ENCODE measurements at places on chromosomes 5 and 9. TPM values are rescaled to one million over a fixed set of nuclear protein-coding genes. Genes with fewer than 3 reads are reported as not detected.

- H3K4me3 ChIP-seq, result peak overlapping the region; percentile 19
- peaks cover 2% of the 10 kb centered on the region for H3K36me3 ChIP-seq
- peak; percentile 50 for DNase-seq
- H3K27ac ChIP-seq, result peak overlapping the region; percentile 54
- peaks cover 38% of the 10 kb centered on the region for H3K4me1 ChIP-seq
Observed at GRCh38 chr9:133619791-133620190, 10.6 kb upstream of the FAM163B start.

DNA sequence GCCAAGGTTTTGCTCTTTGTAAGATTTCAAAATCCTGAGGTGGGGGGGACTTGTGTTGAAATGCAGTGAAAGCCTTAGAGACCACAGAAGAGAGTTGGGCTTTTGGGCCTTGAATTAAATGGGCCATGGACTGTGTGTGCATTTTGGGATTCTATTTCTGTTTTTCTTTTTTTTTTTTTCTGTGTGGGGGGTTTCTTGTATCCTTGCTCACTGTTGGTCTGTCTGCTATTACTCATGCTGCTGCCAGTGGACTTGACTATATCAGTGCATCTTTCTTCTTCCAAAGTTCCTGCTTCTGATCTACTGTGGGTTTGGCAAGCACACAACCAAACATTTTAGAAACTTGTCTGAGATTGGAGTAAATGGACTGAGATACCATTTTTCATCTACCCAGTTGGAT lies 344.9 kb downstream of the ARL15 start:
- no peak for DNase-seq
- H3K36me3 ChIP-seq, result no peaks in the 10 kb centered on the region

DNA sequence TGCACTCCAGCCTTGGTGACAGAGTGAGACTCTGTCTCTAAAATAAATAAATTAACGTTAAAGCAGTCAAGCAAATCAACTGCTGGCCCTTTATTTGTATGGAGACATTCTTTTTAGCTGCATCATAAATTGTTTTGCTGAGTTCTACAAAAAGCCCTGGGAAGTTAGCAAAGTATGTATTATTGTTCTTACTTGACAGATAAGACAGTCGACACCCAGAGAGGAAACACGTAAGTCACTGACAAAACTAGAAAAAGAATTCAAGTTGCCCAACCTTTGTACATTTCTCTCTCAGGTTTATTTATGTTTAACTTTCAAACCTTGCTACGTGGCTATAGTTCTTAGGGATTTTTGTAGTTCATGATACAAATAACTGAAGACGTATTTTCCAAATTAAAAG lies 40.4 kb upstream of the MACIR start:
- peaks cover 6% of the 10 kb centered on the region for H3K4me1 ChIP-seq
- no peak overlapping the region for H3K4me3 ChIP-seq
- H3K36me3 ChIP-seq, result no peaks in the 10 kb centered on the region
- H3K27me3 ChIP-seq, result no peaks in the 10 kb centered on the region
- H3K27ac ChIP-seq, result no peak overlapping the region

- no peak for DNase-seq
- no peak overlapping the region for H3K27ac ChIP-seq
- peaks cover 60% of the 10 kb centered on the region for H3K4me1 ChIP-seq
- H3K36me3 ChIP-seq, result peaks cover 7% of the 10 kb centered on the region
- H3K4me3 ChIP-seq, result no peak overlapping the region
Observed at GRCh38 chr9:115015018-115015635, 84.7 kb upstream of the TNFSF8 start.

DNA sequence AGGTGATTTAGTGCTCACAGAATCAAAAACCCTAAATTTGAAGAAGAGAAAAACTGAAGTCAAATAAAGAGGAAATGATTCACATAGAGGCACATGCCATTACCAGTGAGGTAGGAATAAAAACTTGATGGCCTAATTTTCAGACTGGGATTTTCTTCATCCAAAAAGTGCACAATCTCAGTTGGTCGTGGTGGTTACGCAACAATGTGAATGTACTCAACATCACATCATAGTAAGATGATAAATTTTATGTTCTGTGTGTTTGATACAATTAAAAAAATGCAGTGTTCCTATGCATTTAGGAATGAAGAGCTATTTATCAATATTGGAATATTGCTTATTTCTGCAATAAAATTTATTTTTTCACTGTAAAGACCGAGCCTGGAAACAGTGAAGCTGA lies 60.7 kb downstream of the SV2C start:
- no peak overlapping the region for H3K4me3 ChIP-seq
- H3K27ac ChIP-seq, result no peak overlapping the region
- peaks cover 10% of the 10 kb centered on the region for H3K27me3 ChIP-seq
- H3K4me1 ChIP-seq, result no peaks in the 10 kb centered on the region
- DNase-seq, result no peak
- no peaks in the 10 kb centered on the region for H3K36me3 ChIP-seq

DNA sequence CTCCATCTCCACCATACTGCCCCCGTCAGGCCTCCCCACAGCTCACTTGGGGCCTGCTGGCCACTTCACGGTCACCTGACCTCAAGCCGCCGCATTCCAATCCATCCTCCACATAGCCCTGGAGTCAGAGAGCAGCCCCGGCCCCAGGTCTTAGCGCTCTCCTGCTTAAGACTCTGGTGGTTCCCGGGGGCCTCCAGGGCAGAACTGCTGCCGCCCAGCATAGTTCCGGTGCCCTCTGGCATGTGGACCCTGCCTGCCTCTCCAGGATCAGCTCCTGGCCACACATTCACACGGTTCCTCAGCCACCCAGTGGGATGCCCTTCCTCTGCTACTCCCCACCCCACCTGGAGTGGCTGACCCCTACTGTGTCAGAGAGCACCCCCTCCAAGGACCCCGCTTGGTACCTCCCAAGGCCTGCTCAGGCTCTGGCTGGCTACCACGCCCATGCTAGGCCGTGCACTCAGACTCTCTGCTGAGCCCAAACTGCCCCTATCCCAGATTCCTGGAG lies 8.7 kb downstream of the PHYKPL start:
- H3K36me3 ChIP-seq, result peaks cover 54% of the 10 kb centered on the region
- peaks cover 40% of the 10 kb centered on the region for H3K4me1 ChIP-seq
- peak overlapping the region; percentile 20 for H3K27ac ChIP-seq
- no peaks in the 10 kb centered on the region for H3K27me3 ChIP-seq
- no peak overlapping the region for H3K4me3 ChIP-seq

DNA sequence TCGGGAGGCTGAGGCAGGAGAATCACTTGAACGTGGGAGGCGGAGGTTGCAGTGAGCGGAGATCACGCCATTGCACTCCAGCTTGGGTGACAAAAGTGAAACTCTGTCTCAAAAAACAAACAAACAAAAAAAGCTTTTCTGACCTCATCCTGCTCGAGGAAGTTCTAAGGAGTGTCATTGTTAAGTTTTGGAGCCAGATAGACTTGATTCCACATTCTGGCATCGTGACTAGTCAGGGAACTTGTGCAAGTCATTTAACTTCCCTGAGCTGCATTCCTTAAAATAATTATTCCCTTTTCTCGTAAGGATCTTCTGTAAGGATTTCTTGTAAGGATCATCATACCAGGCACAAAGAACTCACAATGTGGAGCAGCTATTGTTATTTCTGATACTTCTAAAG lies 26.2 kb downstream of the SNX24 start:
- no peaks in the 10 kb centered on the region for H3K36me3 ChIP-seq
- H3K27me3 ChIP-seq, result peaks cover 2% of the 10 kb centered on the region
- no peak overlapping the region for H3K27ac ChIP-seq
- peaks cover 3% of the 10 kb centered on the region for H3K4me1 ChIP-seq
- H3K4me3 ChIP-seq, result no peak overlapping the region

GRCh38 chr5:173246135-173246495 lies 11.1 kb upstream of the NKX2-5 start:
- DNase-seq, result no peak
- no peaks in the 10 kb centered on the region for H3K4me1 ChIP-seq
- H3K4me3 ChIP-seq, result no peak overlapping the region

GRCh38 chr5:140497897-140498296 lies 49.6 kb upstream of the EIF4EBP3 start:
- H3K27ac ChIP-seq, result no peak overlapping the region
- H3K27me3 ChIP-seq, result no peaks in the 10 kb centered on the region
- H3K4me1 ChIP-seq, result peaks cover 6% of the 10 kb centered on the region
- DNase-seq, result no peak
- peaks cover 26% of the 10 kb centered on the region for H3K36me3 ChIP-seq

- no peak for DNase-seq
- H3K4me1 ChIP-seq, result no peaks in the 10 kb centered on the region
- H3K36me3 ChIP-seq, result no peaks in the 10 kb centered on the region
Observed at GRCh38 chr5:71743155-71743554, 24.1 kb downstream of the CARTPT start.

GRCh38 chr5:116520771-116521170 lies 53.9 kb downstream of the SEMA6A start:
- no peaks in the 10 kb centered on the region for H3K36me3 ChIP-seq
- H3K4me3 ChIP-seq, result no peak overlapping the region
- no peak overlapping the region for H3K27ac ChIP-seq
- no peaks in the 10 kb centered on the region for H3K4me1 ChIP-seq

- H3K27ac ChIP-seq, result no peak overlapping the region
- DNase-seq, result no peak
- peaks cover 8% of the 10 kb centered on the region for H3K27me3 ChIP-seq
- no peaks in the 10 kb centered on the region for H3K36me3 ChIP-seq
- no peak overlapping the region for H3K4me3 ChIP-seq
Observed at GRCh38 chr5:156541582-156541981, 214.6 kb downstream of the SGCD start.

GRCh38 chr5:139770722-139771121 lies 24.9 kb upstream of the PSD2 start:
- H3K4me1 ChIP-seq, result peaks cover 4% of the 10 kb centered on the region
- no peak for DNase-seq
- H3K27me3 ChIP-seq, result peaks cover 22% of the 10 kb centered on the region

GRCh38 chr5:124706051-124706450 lies 40.4 kb downstream of the ZNF608 start:
- no peaks in the 10 kb centered on the region for H3K27me3 ChIP-seq
- H3K27ac ChIP-seq, result no peak overlapping the region
- no peak for DNase-seq
- H3K4me1 ChIP-seq, result no peaks in the 10 kb centered on the region

DNA sequence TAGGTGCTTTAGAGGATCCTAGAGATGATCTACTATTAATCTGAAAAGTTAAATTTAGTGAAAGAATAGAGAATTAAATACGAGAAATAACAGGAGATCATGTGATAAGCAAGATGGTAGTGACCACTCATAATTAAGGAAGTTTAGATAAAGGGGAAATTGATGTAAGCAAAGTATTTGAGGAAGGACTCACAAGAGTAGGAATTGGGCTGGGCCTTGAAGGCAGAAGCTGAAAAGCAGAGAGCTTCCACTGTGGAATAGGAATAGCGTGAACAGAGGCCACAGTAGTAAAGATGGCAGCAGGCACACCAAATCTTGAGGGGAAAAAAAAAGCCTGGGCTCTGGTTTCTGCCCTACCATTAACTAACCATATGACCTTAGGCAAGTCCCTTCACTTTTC lies 38.0 kb downstream of the KIF24 start:
- peaks cover 8% of the 10 kb centered on the region for H3K36me3 ChIP-seq
- no peak for DNase-seq
- H3K4me1 ChIP-seq, result no peaks in the 10 kb centered on the region
- H3K4me3 ChIP-seq, result no peak overlapping the region

DNA sequence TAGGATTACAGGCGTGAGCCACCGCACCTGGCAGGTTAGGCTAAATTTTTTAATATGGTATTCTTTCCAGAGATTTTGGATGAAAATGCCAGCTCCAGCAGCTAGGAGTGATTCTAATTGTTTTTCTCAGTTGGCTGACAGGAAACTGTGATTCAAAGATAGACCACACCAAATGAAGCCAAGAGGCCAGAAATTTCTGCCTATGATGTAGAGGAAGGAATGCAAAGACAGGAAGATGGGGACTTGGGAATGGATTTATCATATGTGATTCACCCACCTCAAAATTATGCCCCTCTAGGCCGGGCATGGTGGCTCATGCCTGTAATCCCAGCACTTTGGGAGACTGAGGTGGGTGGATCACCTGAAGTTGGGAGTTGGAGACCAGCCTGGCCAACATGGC lies 53.3 kb downstream of the UGCG start:
- H3K4me3 ChIP-seq, result no peak overlapping the region
- H3K36me3 ChIP-seq, result no peaks in the 10 kb centered on the region
- DNase-seq, result no peak

DNA sequence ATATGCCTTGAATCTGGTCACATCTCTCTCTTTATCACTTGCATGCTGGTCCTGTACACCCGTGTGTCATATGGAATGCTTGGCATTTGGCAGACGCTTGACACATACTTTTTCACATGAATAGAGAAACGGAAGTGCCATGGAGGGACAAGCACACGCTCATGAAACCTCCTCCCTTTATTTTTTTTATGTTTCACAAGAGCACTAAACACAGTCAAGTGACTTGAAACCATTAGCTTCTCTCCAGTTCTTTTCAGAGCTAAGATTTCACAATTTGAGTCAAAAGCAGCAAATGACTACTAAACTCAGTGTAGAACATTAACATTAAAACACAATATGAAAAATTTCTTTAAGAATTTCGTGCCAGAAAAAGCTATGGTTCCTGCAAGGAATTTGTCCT lies 151.1 kb downstream of the DOCK2 start:
- H3K4me1 ChIP-seq, result peaks cover 14% of the 10 kb centered on the region
- H3K27me3 ChIP-seq, result no peaks in the 10 kb centered on the region
- no peak for DNase-seq
- no peak overlapping the region for H3K4me3 ChIP-seq
- H3K27ac ChIP-seq, result no peak overlapping the region
- H3K36me3 ChIP-seq, result peaks cover 35% of the 10 kb centered on the region

DNA sequence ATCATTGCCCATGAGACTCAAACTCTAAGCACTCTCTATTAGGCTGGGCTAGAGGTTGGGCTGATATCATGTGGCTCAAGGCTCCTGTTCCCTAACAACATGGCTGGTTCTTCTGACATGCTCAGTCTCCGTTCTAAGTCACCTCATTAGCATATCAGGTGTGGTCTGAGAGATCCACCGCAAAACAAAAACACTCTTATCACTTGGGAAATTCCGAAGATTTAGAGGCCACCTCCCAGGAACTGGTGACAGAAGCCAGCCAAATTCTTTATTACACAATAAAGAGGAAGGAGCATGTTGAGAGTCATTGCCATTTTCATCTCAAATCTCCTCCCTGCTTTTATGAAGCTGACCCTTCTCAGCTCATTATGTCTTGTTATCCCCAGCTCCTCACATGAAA lies 107.6 kb downstream of the MSX2 start:
- DNase-seq, result no peak
- no peak overlapping the region for H3K4me3 ChIP-seq
- no peaks in the 10 kb centered on the region for H3K36me3 ChIP-seq
- H3K27ac ChIP-seq, result no peak overlapping the region
- H3K27me3 ChIP-seq, result no peaks in the 10 kb centered on the region
- H3K4me1 ChIP-seq, result no peaks in the 10 kb centered on the region

GRCh38 chr9:13002740-13003139 lies 227.9 kb downstream of the LURAP1L start:
- DNase-seq, result no peak
- no peak overlapping the region for H3K4me3 ChIP-seq
- H3K4me1 ChIP-seq, result no peaks in the 10 kb centered on the region
- no peaks in the 10 kb centered on the region for H3K36me3 ChIP-seq
- no peaks in the 10 kb centered on the region for H3K27me3 ChIP-seq

The GFI1B gene
- total RNA-seq, result not detected

The CFAP157 gene
- 0.20 TPM for total RNA-seq

The NIM1K gene
- 0.67 TPM for total RNA-seq

Data from activated T-helper 1 cell treated with anti-CD3 and anti-CD28 coated beads, Interleukin-12 subunit alpha, Interleukin-12 subunit beta, Interleukin-2, Interleukin-4 antibody, amounts not matched to agents 30 ng/mL and 10 ng/mL and 1 ng/mL, durations not matched to agents 14 hours and 24 hours and 36 hours (primary cell).